ENCODE measurements at places on chromosomes 4 and X. TPM values are rescaled to one million over a fixed set of nuclear protein-coding genes. Genes with fewer than 3 reads are reported as not detected.

DNA sequence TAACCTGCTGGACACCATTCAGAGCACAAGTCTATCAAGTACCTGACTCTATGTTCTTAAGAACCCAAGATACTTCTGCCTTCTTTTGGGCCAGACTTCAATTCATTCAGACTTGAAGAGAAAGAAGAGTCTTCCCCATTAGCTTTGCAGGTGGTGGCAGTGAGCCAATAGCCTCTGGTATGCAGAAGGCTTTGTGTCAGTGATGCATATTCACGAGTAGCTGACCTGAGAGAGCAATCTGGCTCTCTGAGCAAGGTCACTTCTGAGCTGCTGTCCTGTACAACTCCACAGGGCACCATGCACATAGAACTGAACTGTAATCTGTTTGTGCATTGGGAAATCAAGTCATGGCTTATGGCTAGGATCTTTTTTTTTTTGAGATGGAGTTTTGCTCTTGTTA lies 39.9 kb upstream of the SPINK2 start:
- no peak overlapping the region for H3K4me3 ChIP-seq
- DNase-seq, result no peak
- no peaks in the 10 kb centered on the region for H3K4me1 ChIP-seq
- H3K36me3 ChIP-seq, result no peaks in the 10 kb centered on the region
- no peak overlapping the region for H3K27ac ChIP-seq
- H3K27me3 ChIP-seq, result no peaks in the 10 kb centered on the region

DNA sequence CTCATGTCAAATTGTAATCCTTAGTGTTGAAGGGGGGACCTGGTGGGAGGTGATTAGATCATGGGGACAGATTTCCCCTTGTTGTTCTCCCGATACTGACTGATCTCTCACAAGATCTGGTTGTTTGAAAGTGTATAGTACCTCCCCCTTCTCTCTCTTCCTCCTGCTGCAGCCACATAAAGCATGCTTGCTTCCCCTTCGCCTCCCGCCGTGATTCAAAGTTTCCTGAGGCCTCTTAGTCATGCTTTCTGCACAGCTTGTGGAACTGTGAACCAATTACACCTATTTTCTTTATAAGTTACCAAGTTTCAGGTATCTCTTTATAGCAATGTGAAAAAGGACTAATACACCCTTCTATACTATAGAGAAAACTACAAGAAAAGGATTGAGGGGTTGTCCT lies 1170.5 kb upstream of the AGA start:
- H3K27me3 ChIP-seq, result no peaks in the 10 kb centered on the region
- DNase-seq, result no peak
- no peak overlapping the region for H3K4me3 ChIP-seq
- H3K4me1 ChIP-seq, result no peaks in the 10 kb centered on the region

DNA sequence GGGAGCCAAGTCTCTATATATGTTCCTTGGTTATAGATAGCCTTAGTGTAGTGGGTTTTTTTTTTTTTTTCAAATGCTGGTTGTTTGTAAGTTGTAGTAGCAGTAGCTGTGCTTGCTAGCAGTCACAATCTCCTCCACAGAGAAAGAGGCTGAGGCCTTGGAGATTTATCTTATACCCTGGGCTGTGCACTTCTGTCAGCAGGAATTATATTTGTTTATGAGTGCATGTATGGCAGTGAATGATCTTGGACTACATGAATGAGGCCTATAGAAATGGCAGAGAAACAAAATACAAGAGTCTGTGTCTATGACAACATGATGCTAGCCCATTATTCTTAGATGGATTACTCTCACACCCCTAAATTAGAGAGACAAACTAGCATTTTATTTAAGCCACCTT lies 1674.2 kb upstream of the ADGRL3 start:
- no peak for DNase-seq
- no peak overlapping the region for H3K27ac ChIP-seq
- no peaks in the 10 kb centered on the region for H3K4me1 ChIP-seq
- H3K36me3 ChIP-seq, result no peaks in the 10 kb centered on the region

GRCh38 chr4:138199568-138200235 lies 42.4 kb downstream of the SLC7A11 start:
- no peaks in the 10 kb centered on the region for H3K4me1 ChIP-seq
- no peaks in the 10 kb centered on the region for H3K36me3 ChIP-seq
- no peak overlapping the region for H3K27ac ChIP-seq
- H3K4me3 ChIP-seq, result no peak overlapping the region
- no peak for DNase-seq
- H3K27me3 ChIP-seq, result no peaks in the 10 kb centered on the region

DNA sequence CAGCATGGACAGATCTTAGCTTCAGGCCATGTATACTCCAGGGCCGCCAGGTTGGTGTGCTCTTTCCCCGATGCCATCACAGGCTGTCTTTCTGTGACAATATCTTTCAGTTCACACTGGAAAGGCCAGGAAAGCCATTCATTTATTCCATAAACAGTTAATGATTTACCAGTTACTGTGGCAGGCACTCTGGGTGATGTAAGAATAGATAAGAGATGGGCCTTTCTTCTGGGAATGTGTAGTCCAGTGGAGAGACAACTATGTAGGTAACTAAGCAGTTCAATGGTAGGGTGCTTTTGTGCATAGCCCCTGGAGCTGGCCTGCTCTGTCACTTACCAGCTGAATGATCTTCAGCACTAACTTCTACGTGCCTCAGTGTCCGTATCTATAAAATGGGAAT lies 46.3 kb upstream of the LEF1 start:
- H3K4me1 ChIP-seq, result no peaks in the 10 kb centered on the region
- no peak overlapping the region for H3K27ac ChIP-seq
- no peaks in the 10 kb centered on the region for H3K36me3 ChIP-seq

GRCh38 chr4:52037689-52038102 lies 403 bp downstream of the SGCB start:
- no peaks in the 10 kb centered on the region for H3K27me3 ChIP-seq
- H3K36me3 ChIP-seq, result no peaks in the 10 kb centered on the region
- no peaks in the 10 kb centered on the region for H3K4me1 ChIP-seq
- DNase-seq, result peak; percentile 67
- H3K27ac ChIP-seq, result peak overlapping the region; percentile 82

- H3K27ac ChIP-seq, result no peak overlapping the region
- H3K36me3 ChIP-seq, result no peaks in the 10 kb centered on the region
- no peak for DNase-seq
These were observed 23.9 kb downstream of the MANBA start for GRCh38 chr4:102736636-102737549.

The UTP3 gene
- 15.3 TPM for total RNA-seq

The ZNF595 gene
- total RNA-seq, result 27.1 TPM

The GTPBP6 gene
- total RNA-seq, result 22.4 TPM

Measured in sigmoid colon (tissue), 7 donors.